ENCODE measurements at places on chromosomes 13 and 19. TPM values are rescaled to one million over a fixed set of nuclear protein-coding genes. Genes with fewer than 3 reads are reported as not detected.

GRCh38 chr13:67064920-67065319 is 165.2 kb downstream of the PCDH9 start:
- DNase-seq = no peak

Gene ZNF560
- total RNA-seq = not detected

DNA sequence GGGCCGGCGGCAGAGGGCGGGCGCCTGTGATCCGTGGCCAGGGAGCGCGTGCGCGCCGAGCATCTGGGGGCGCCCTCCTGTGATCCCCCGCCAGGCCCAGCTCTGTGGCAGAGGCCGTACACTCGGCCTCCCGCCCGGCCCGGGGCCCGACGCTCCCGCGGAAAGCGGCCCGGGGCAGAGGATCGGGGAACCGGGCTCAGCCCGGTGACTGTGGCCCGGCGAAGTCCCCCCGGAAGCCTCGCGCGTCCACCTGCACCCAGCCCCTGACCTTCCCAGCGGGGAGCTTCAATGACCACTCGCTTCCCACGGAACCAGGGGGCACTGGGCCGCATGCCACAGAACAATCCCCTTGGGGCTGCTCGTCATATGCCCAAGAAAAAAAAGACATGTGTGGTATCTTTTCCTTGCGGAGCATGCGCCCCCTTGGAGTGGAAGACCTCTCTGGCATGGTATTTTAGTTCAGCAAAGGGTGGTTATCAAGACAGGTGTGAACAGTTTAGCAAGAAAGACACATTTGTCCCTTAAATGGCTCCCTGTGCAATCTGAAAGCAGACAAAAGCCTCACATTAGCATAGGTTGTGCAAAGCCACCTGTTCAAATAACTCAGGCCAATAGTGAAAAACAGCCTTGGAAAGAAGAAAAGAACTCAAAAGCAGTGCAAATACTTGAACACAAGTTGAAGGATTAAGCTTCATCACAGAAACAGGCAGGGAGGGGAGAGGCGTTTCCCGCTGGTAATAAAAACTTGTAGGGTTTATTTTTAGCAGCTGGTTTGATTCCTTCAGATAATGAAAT is 290.9 kb upstream of the SOX21 start:
- DNase-seq = no peak

Gene PLPPR3
- not detected for total RNA-seq

Gene ZNF444
- total RNA-seq = 38.2 TPM

DNA sequence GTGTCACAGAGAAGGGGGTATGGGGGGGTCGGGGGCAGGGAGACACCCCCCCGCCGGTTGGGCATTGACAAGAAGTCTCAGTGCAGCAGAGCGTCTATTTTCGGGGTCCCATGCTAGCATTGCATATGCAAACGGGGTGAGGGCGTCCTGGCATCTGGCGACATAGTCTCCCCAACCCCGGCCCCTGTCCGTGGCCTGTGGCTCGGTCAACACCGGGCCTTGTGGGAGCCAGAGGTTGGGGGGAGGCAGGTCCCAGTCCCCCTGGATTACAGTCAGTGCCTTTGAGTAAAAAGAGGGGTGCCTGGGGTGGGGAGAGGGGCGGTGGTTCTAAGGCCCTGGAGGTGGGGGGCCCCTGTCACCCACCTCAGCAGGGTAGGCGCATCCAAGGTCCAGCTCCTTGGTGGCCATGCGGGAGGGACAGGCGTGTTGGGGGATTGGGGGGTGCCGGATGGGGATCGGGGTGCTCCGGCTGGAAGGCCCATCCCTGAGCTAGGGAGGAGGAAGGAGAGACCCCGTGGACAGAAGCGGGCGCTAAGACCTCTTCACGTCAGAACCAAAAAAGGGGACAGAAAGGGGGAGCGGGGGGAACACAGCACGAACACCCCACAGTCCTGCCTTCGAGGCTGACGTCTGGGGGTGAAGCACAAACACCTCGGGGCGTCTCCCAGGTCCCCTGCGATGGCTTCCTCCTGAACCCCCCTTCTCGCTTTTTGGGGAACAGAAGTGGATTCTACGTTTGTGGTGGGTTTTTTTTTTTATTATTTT is 20.9 kb downstream of the ZBTB7A start:
- DNase-seq = no peak

Gene ZMYM2
- total RNA-seq = 69.6 TPM

- DNase-seq = no peak
Observed at GRCh38 chr13:56351041-56351440, 789.7 kb upstream of the PRR20A start.

DNA sequence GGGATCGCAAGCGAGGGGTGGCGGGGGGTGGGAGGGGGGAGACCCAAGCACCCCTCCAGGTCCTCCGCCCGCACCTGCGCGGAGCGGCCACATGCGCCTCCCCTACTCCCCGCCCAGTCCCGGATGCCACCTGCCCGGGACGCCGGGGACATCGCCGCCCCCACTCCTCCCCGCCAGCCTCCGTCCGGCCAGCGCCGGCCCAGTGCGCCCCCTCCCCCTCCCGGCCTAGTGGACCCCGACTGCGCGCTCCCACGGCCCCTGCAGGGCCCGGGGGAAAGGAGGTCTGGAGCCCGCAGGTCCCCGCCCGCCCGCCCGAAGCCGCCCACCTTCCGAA is 263 bp downstream of the RHPN2 start:
- no peak for DNase-seq

- no peak for DNase-seq
Observed at GRCh38 chr13:36026531-36026930, 104.7 kb downstream of the DCLK1 start.

DNA sequence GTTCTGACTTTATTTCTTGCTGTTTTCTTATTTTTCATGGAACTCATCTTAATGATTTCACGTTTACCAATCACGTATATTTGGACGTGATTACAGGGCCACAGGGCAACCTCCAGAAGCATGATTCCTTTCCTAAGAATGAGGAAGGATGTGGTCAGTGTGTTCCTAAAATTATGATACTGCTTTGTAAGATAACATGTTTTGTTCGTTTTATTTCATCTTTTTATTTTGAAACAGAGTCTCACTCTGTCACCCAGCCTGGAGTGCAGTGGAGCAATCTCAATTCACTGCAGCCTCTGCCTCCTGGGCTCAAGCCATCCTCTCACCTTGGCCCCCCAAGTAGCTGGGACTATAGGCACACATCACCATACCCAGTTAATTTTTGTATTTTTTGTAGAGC is 24.8 kb upstream of the LAIR1 start:
- DNase-seq = no peak

DNA sequence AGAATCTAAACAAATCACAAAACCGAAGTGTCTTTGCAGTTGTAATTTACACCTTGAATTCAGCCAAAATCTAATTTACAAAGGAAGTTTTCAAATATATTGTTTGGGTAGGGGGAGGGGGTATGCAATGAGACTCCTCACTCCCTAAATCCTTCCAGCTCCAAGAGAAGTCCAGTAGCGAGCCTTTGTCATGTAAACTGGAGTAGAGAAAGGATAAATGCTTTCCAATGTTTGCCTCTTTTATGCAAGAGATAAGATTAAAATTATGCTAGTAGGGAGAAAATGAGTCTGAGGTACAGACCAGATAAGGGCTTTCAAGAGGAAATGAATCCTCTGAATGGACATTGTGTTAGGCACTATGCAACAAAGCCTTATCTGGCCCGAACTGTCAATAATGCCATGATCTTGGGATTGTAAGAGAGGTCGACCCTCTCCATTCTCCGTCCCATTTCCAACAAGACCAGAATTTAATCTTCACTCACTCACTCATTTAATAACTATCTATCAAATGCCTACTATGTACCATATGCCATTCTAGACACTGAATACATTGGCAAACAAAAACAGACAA is 199.2 kb downstream of the LACC1 start:
- no peak for DNase-seq

DNA sequence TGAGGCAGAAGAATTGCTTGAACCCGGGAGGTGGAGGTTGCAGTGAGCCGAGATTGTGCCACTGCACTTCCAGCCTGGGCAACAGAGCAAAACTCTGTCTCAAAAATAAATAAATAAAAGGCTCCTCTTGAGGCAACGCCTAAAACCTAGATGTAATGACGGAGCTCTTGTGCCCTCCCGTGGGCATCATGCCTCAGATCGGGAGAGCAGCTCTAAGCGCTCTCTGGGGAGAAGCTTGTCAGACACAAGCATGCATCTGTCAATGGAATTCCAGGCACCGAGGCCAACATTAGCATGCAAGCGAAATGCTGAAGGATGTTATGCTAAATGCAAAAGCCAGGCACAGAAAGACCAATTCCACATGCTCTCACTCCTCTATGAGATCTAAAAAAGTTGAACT is 45.6 kb upstream of the MRI1 start:
- no peak for DNase-seq

Gene C19orf18
- total RNA-seq = 1.6 TPM

- no peak for DNase-seq
Observed at GRCh38 chr19:35462476-35462953, 14.5 kb downstream of the FFAR2 start.

- no peak for DNase-seq
Observed at GRCh38 chr19:51600940-51601580, 29.1 kb downstream of the SIGLEC5 start.

Gene C19orf12
- 31.7 TPM for total RNA-seq

GRCh38 chr13:43266936-43267615 is 243.7 kb downstream of the DNAJC15 start:
- no peak for DNase-seq

GRCh38 chr19:21947775-21948174 is 63.0 kb downstream of the ZNF208 start:
- DNase-seq = no peak

Gene FOSB
- total RNA-seq = 44.3 TPM

Gene GRK1
- total RNA-seq = not detected

Gene PBX4
- 3.3 TPM for total RNA-seq

Gene FLT1
- total RNA-seq = 31.4 TPM

Gene IL17D
- 8.6 TPM for total RNA-seq

DNA sequence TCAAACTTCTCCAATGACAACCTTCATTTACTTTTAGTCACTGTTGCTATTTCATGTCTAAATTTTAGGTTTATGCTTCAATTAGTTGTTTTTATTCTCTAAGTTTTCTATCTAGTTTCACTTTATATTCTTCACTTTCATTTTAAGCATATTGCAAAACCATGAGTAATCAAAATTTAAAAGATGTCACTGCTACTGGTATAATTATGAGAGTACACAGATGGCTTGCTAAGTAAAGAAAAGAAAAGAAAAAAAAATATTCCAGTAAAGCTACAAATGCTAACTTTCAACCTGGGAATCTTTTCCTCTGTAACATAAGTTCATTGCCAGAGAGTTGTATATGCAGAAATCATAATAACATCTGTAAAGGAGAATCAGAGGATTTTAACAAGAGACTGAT is 1624.7 kb downstream of the PCDH9 start:
- DNase-seq = no peak

GRCh38 chr13:50075619-50076097 is 60.4 kb downstream of the KCNRG start:
- no peak for DNase-seq

DNA sequence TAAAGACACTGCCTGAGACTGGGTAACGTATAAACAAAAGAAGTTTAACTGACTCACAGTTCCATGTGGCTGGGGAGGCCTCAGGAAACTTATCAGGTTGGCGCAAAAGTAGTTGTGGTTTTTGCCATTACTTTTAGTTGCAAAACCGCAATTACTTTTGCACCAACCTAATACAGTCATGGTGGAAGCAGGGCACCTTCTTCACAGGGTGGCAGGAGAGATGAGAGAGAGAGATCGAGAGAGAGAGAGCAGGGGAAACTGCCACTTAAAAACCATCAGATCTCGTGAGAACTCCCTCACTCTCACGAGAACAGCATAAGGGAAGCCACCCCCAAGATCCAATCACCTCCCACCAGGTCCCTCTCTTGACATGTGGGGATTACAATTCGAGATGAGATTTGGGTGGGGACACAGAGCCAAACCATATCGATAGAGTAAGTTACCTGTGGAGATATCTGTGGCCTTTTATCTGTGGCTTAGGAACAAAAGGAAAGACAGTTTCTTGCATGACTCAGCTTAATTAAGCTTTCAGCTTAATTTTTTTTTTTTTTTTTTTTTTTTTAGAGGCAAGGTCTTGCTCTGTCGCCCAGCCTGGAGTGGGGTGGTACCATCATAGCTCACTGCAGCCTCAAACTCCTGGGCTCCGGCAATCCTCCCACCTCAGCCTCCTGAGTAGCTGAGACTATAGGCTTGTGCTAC is 7.6 kb upstream of the CABP5 start:
- DNase-seq = no peak

Gene NCAN
- total RNA-seq = not detected

- DNase-seq = no peak
Observed at GRCh38 chr19:2113439-2114211, 16.9 kb downstream of the IZUMO4 start.

GRCh38 chr13:37144661-37145060 is 39.2 kb upstream of the CSNK1A1L start:
- DNase-seq = no peak

GRCh38 chr13:112954488-112955270 is 14.3 kb upstream of the MCF2L start:
- no peak for DNase-seq

DNA sequence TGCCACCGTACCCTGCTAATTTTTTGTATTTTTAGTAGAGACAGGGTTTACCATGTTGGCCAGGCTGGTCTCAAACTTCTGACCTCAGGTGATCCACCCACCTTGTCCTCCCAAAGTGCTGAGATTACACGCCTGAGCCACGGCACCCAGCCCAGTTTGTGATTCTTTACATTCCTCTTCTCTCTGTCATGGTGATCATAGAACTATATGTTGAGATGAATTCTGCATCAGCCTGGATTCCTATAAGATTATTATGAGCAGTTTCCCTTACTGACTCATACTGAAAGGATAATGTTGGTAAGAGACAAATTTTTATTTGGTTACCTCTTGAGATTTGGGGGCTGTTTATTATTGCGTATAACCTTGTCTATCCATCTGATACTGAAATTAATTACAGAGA is 121.5 kb upstream of the CSNK1A1L start:
- DNase-seq = no peak

Measured in ovary (tissue), 10 donors.